Fibroblast of skin of left biceps (primary cell): ENCODE measurements at places on chromosomes 2 and 18.

DNA sequence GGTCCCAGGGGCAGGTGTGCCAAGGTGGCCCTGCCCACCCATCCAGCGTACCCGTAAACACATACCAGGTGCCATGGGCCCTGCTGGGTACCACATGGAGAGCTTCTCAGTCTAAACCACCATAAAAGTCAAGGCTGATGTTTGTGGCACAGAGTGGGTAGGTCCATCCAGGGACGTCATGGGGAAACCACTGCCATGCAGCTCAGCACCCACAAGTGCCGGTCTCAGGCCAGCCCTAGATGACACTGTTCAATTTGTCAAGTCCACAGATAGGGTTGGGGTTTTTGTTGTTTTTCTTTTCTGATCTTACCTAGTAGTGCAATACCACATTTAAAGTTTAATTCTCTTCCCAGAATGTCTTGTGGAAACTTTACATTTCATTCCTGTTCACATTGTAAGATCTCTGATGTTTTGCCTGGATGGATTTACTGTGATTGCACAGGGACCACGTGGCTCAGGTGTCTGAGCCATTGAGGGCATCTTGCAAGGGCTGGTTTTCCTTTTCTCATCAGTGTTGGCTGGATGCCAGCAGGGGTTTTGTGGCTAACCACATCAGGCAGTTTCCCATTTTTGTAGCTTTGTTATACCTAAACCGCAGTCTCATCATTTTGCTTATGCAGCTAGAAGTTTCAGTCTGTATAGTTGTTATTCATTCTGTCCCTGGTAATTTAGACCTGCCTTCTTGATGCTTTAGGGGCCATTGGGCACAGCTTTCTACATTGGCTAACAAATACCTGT lies 64.7 kb downstream of the STK25 start:
- DNase-seq: peak; percentile 24

- DNase-seq: no peak
Measured at GRCh38 chr18:45201489-45201888, 413.8 kb upstream of the SLC14A2 start.

- DNase-seq: no peak
Measured at GRCh38 chr2:149061133-149061745, 22.7 kb downstream of the LYPD6B start.

- peak; percentile 9 for DNase-seq
Measured at GRCh38 chr18:51195451-51196117, 1.9 kb downstream of the MEX3C start.
